Suppressor macrophage treated with lipopolysaccharide for 4 hours (primary cell): ENCODE measurements at places on chromosomes 3 and 15.
A peak's percentile ranks its signal among the peaks of the same experiment; 100 is the strongest.

GRCh38 chr3:48477959-48478520, 25.9 kb downstream of the SHISA5 start:
- DNase-seq, result no peak

GRCh38 chr15:101033801-101034200, 114.6 kb downstream of the LRRK1 start:
- no peak for DNase-seq

GRCh38 chr15:63939531-63940130, 105.9 kb upstream of the HERC1 start:
- peak; percentile 63 for DNase-seq

DNA sequence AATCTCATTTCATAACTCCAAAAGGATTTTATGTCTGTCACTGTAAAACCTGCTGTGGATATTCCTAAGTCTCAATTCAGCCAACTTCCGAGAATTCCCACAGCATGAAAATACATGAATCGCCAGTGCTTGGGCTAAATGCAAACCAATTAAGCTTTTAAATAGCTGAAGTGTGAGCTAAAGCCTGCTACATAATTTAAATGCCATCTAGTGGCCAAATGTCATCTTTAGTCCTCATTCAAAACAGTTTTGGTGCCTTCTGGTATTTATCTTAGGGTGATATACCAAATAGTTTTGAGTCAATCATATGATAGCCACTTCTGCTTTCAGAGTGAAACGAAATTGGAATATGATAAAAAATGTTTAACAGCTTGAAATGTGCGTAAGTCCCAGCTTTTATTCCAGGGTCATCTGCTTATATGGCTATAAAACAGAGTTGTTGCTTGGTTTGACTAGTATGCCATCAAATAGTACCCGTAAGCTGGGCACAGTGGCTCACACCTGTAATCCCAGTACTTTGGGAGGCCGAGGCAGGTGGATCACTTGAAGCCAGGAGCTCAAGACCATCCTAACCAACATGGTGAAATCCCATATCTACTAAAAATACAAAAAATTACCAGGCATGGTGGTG, 41.8 kb upstream of the CCNL1 start:
- DNase-seq, result peak; percentile 67

DNA sequence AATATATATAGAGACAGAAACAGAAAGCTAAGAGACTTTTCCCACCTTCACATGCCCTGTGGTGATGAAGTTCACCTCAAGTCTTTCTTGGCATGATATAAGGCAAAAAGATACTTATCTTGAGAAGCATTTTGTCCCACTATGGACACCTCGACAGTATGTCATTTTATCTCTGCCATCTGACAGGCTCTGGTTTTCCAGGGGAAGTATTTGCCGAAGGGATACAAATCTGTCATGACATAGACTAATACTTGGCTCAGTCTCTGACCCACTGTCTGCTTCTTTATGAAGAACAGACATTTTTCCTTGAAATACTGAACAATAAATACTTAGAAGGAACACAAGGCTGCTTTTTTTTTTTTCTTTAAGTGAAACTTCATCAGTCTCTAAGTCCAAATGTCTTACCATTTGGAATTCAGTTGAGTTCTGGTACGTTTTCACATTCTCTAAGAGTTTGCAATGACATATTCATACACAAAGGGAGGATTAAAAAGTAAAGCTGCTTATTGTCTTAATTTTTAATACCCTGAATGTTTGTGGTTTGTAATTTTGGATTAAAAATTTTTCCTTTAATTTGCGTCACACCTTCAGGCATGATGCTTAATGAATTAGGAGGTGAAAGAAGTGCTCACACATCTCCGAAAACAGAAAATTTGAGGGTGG, 87.8 kb upstream of the LMOD3 start:
- no peak for DNase-seq

GRCh38 chr3:19907523-19907922, 26.5 kb downstream of the EFHB start:
- DNase-seq, result no peak

GRCh38 chr15:67030036-67030762, 35.2 kb upstream of the SMAD3 start:
- DNase-seq, result no peak

DNA sequence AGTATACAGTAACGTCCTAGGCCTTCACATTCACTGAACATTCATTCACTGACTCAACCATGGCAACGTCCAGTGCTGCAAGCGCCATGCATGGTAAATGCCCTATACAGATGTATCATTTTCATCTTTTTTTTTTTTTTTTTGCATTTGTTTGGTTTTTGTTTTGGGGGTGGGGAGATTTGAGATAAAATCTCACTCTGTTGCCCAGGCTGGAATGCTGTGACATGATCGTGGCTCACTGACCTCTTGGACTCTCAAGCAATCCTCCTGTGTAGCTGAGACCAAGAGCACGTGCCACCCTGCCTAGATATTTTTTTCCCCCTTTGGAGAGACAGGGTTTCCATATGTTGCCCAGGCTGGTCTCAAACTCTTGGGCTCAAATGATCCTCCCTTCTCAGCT, 37.4 kb downstream of the SUSD5 start:
- no peak for DNase-seq

- no peak for DNase-seq
Measured at GRCh38 chr3:33035596-33035995, 61.4 kb downstream of the GLB1 start.

DNA sequence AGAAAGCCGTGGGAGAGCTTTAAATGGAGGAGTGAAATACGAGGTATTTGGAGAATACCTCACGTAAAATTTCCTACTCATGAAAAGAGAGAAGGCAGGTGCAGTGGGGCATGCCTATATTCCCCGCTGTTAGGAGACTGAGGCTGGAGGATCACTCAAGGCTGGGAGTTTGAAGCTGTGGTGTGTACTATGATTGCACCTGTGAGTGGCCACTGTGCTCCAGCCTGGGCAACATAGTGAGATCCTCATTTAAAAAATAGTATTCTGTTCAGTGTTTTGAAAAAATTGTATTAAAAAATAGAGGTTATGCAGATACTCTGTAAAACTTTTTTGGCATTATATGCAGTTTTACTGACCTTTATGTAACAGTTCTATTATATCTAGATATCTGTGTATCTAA, 20.0 kb downstream of the UBE2E1 start:
- DNase-seq, result no peak

DNA sequence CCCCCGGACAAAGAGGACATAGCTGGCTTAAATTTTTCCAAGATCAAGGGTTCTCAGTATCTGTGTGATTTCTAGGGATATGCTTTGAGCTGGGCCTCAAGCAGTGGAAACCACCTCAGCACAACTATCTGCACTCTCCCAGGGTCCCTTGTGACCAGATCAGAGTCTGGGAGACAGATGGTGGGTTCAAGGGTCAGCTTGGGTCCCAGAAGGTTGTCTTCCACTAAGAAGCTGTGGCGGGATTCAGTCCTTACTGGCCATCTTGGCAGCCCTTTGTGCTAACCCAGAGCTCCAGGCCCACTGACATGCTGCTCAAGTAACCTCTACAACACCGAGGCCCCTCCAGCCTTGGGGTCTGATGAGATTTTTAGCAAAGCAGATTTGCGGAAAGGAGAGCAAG, 2.7 kb downstream of the INSYN1 start:
- DNase-seq, result no peak

DNA sequence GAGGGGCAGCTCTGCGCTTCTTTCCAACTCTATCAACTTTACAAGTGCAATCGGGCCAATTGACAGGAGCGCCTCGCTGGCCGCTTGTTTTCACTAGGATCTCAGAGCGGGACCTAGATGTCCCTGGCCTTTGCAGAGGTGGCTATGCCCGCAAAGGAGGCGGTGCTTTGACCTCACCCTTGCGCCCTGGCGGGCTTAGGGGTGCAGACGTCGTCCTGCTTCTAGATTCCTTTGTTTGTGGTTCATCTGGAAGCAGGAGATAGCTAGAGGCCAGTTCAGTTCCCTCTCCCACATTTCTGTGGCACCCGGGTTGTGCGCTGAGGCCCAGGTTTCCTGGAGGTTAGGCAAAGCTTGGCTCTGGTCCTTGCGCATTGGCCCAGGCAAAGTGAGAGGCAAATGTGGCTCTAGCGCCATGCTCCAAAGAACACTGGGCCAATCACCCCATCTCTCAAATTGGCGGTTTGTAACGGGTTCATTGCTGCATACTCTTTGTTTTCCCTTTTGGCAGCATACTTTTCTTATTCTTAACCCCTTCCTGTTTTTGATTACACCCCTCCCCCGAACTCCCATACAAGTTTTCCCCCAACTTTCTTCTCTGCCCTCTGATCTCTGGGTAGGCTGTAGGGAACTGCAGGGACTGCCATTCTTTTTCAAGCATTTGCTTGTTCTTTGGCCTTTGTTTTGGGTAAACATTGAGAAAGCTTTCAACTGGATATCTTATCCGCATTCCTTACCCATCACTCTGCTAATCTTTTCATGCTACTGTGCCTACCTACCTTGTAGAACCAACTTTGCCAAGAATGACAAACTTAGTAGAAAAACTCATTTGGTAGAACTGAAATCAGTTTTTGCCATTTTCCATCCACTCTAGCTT, 1.4 kb downstream of the PPM1L start:
- no peak for DNase-seq

DNA sequence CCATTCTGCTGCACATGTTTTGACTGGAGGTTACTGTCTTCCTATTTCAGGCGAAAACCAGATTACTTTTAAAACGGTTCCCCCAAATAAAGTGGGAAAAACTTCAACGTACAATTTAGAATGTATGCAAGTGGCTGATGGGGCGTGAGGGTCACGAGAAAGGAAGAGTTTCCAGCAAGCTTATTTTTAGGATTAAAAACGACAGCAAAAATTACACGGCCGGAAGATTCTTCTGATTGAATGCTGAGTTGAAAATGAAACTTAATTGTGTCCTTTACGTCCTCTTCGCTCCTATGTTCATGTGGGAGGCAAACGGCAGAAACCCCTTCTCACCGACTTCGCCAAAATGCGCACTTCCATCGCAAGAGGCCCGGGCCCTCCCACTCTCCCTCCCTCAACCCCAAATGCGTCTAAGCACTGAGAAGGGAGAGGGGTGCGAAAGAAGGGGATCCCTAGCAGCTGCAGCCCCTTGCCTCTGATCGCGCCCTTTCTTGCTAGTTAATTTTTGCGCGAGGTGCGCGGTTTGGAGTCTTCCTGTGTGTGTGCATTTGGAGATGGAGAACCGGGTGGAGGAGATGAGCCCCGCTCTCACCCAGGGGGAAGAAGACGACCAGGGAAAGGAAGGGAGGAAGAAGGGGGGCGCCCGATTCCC, 656 bp downstream of the CD47 start:
- DNase-seq, result peak; percentile 79

DNA sequence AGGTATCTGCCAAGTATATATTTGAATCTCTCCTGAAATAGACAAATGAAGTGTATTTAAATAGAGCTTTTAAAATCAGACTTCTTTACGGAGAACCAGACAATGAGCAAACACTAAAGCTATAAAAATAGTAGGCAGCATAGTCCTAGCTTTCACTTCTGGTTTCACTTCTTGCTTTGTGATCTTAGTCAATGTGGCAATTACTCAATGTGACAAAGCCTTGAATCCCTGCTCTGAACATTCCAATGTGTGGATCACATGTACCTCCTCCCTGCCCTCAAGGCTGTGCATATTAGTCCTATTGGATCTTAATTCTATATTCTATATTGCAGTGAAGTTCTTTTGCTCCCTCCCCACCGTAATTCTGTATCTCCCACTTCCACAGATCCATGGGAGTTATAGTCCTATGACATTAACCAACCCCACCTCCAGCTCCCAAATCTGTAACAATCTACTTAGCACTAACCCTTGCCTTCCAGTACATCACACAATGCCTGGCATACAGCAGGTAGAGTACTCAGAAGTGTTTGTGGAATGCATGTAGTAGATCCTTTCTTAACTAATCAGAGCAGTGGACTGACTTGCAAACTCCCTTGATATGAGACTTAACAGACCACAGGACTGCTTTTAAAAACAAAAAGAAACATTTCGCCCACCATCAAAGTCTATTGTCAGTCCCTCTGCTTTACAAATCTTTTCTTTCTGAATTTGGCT, 24.3 kb upstream of the CP start:
- DNase-seq, result peak; percentile 72

GRCh38 chr15:59991834-59992233, 12.3 kb upstream of the FOXB1 start:
- no peak for DNase-seq

- peak; percentile 74 for DNase-seq
Measured at GRCh38 chr15:40046721-40047414, 7.9 kb upstream of the SRP14 start.

- DNase-seq, result peak; percentile 89
Measured at GRCh38 chr3:170352936-170353335, 4.6 kb upstream of the SKIL start.

DNA sequence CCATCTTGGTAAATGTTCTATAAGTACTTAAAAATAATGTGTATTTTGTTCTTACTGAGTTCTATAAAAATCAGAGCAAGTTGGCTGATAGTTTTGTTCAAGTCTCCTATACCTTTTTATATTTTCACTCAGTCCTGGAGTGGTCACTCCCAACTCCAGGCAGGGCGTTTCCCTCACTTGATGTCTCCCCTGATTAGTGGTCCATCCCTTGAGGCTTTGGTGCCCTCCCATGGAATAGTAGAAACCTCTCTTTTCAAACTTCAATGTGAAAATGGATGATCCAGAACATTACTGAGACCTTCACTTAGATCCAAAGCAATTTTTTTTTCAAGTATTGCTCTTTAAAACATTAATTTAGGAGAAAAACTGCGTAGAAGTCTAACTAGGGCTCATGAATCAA, 25.0 kb upstream of the SCN10A start:
- no peak for DNase-seq

DNA sequence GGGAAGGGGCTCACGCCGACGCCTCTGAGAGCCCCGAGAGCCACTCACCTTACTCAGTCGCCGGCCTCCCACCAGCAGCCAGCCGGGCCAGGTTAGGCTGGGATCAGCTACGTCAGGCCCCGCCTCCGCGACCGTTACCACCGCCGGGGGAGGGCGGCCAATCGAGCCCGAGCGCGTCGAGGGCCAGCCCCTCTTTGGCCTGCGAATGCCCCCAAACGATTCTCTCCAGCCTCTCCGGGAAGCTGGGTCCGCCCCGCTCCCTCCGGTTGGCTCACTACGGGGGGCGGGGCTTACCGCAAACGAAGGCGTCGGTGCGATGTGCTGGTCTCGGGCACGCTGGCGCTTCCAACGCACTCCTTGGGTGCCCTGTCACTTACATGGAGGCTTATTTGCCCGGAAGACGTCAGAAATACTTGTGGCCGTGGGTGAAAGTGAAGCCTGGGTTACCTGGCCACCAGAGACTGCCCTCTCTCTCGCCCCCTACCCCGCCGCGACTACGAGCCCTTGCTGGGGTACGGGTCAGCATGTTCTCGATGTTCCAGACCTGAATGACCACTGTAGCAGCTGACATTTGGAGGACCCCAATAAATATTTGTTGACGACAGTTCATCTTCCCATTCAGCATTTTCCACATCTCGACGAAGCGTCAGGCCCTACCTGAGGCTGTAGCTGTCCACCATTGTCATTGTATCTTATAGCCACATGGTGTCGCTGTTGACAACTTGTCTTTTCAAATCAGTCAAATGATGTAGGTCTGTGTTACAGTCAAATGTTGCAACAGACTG, at the start of gene CEP70:
Gene CEP70, minus strand, starts transcription at position 111 of the 785 bp plus-strand sequence. CDS start 21,333 bp downstream, outside the sequence.
- peak; percentile 90 for DNase-seq

DNA sequence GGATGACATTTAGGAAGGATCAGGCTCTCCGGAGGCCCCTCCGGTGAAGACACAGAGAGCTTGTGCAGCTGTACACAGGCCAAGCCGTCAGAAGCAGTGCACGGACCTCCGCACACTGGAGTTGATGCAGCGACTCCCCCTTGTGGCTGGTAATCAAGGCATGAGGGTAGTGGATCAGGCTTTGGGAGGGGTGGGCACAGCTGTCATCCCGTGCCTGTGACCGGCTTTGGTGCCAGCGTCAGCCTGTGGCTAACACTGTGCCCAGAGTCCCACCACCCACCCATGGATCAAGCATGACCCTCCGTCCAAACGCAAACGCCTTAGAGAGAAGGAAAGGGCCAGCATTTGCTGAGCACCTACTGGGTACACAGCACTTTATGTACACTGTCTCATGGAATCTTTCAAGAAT, 8.2 kb upstream of the GRIP2 start:
- peak; percentile 39 for DNase-seq
